ENCODE measurements at places on chromosomes 11 and 22.

DNA sequence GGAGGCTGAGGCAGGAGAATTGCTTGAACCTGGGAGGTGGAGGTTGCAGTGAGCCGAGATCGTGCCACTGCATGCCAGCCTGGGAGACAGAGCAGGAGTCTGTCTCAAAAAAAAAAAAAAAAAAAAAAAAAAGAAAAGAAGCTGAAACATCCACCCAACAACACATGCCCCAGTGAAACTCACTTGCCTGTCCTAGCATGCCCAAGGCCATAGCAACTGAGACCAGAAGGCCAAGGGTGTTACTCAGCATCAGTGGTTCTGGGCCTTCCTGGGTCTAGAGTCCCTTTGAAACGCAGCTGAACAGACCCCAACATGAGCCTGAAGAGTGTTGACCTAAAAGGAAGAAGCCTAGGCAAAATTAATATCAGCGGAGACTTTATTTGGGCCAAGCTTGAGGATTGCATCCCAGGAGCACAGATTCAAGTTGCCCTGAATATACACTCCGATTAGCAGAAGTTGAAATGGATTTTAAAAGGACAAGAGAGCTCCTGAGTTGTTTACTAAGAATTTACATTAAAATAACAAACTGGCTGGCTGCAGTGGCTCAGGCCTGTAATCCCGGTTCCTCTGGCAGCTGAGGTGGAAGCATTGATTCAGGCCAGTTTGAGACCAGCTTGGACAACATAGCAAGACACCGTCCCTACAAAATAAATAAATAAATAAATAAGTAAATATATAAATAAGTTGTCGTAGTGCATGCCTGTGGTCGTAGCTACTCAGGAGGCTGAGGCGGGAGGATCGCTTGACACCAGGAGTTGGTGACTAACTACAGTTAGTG lies 7.0 kb downstream of the PRDX5 start:
- no peak for DNase-seq

DNA sequence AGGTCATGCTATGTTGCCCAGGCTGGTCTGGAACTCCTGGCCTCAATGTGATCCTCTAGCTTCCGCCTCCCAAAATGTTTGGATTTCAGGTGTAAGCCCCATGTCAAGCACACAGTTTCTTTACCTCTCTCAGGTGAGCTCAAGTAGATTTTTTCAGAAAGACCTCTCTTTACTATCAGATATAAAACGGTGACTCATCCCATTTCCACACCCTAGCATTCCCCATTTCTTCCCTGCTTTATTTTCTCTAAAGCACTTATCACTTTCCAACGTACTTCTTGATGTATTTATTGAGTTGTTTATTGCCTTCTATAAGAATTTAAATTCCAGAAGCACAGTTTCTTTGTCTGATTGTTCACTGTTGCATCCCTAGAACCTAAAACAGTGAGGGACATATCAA lies 3.7 kb downstream of the TSG101 start:
- DNase-seq = no peak

DNA sequence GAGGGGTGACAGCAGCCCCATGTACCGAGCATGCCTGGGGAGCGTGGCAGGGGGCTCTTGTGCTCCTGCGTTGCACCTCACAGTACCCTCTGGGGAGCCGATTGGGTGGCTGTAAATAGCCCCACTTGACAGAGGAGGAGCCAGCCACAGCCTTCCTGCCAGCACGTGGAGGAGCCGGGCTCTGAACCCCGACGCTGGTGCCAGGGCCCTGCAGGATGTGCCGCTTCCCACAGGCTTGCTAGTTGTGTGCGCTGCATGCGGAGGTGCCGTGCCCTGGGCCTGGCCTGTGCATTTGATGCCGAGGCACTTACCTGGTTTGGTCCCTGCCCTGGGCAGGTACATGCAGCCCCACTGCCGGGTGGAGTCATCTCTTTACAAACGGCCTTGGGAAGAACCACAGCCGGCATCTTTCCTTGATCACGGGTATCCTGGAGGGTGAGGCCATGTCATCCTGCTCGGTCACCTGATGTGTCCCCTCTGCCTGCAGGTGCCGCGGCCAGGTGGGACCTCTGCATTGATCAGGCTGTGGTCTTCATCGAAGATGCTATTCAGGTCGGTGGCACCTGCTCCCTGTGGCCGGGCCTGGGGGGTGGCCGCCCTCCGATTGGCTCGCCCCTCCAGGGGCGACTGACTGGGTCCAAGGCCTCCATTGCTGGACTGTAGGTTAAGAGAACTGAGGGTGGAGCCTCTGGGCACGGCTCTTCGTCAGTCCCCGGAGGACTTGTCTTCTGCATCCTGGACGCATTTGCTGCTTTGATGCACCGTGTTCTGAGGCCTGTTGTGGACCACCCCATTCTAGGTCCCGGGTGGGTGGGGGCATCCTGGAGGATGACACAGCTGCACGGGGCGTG lies 5.0 kb downstream of the TPCN2 start:
- DNase-seq = no peak

GRCh38 chr11:116172851-116173250 lies 599.9 kb downstream of the BUD13 start:
- DNase-seq = no peak

DNA sequence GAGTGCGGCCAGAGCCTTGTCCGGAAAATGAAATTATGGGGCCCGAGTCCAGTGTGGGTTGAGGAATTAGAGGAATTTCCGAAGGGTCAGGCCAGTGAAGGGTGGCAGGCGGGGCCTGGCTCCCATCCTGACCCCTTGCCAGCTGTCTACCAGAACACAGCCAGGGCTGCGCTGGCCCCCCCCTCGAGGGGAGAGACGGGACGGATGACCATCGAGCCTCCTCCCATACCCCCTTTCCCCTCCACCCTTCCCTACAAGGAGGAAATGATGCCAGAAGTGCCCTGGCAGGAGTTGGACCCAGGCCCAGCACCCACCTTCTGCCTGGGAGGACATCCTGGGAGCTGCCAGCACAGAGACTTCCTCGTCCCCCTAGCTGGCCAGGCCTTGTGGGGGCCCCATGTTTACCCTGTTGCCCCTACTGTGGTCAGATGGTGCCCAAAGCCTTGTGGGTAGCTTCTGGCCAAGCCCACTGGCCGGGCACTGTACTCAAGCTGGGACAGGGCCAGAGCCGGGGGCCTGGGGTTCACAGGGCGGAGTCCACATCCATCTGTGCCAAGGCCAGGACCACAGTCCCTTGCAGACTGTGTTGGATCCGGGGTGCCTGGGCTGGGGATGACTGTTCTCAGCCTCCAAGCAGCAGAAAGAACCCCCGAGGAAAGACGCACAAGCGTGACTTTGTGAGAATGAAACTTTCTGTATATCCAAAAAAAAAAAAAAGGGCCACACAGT lies 20.8 kb downstream of the ARVCF start:
- no peak for DNase-seq

- no peak for DNase-seq
Observed at GRCh38 chr11:1370186-1371025, 19.3 kb upstream of the BRSK2 start.

Measured in GM13977 (cell line).